ENCODE measurements at places on chromosomes 7 and 10. TPM values are rescaled to one million over a fixed set of nuclear protein-coding genes. Genes with fewer than 3 reads are reported as not detected.
A peak's percentile ranks its signal among the peaks of the same experiment; 100 is the strongest.

DNA sequence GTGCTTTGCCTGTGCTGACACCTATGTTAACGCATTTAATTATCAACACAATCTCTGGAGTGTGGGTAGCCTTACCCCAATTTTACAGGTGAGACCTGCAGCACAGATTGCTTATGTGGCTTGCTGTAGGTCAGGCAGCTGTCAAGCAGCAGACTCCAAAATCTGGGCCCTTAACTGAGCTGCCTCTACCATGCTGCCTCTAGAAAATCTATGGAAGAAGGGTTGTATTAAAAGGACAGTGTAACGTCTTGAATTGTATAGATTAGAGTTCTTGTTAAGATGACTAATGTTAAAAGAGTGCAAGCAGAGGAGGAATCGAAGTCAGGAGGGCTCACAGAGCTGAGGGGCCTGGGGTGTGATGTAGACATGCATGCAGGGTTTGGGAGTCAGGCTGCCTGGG, 1.2 kb upstream of the PON3 start:
- no peaks in the 10 kb centered on the region for H3K4me1 ChIP-seq
- H3K4me3 ChIP-seq = no peak overlapping the region
- H3K27ac ChIP-seq = no peak overlapping the region
- no peaks in the 10 kb centered on the region for H3K36me3 ChIP-seq

DNA sequence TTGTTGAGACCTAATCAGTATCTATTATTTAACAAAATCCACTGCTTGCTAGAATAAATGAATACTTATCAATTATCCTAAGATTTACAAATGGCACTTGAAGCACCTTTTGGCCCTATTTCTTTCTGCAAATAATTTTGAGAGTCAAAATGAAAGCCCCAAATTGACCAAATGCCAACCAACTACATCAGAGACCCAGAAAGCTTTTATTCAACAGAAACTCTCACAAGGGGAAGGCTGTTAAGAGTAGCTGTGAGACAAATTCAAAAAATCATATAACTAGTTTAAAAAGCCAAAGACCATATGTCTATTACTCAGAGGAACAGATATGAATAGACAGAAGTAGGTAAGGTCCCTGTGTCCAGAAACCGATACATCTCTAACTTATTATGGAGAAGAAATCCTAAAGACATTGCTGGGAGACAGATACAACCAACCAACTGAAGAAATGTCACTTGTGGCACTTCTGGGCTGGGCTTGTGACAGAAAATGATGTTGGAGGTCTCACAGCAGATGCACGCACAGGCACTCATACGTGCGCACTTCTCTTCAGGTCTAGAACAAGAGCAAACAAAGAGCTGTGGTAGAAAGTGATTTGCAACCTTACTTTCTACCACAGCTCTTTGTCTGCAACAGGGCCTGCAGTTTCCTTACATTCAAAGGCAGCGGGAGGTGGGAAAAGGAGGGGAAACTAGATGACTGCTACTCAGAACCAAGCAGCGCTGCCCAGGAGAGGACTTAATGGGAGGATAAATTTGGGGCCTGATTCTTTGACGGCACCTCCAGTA, 58.6 kb upstream of the KCNIP2 start:
- H3K4me3 ChIP-seq = no peak overlapping the region
- peak overlapping the region; percentile 54 for H3K27ac ChIP-seq
- H3K36me3 ChIP-seq = no peaks in the 10 kb centered on the region
- no peaks in the 10 kb centered on the region for H3K27me3 ChIP-seq
- H3K4me1 ChIP-seq = peaks cover 34% of the 10 kb centered on the region

DNA sequence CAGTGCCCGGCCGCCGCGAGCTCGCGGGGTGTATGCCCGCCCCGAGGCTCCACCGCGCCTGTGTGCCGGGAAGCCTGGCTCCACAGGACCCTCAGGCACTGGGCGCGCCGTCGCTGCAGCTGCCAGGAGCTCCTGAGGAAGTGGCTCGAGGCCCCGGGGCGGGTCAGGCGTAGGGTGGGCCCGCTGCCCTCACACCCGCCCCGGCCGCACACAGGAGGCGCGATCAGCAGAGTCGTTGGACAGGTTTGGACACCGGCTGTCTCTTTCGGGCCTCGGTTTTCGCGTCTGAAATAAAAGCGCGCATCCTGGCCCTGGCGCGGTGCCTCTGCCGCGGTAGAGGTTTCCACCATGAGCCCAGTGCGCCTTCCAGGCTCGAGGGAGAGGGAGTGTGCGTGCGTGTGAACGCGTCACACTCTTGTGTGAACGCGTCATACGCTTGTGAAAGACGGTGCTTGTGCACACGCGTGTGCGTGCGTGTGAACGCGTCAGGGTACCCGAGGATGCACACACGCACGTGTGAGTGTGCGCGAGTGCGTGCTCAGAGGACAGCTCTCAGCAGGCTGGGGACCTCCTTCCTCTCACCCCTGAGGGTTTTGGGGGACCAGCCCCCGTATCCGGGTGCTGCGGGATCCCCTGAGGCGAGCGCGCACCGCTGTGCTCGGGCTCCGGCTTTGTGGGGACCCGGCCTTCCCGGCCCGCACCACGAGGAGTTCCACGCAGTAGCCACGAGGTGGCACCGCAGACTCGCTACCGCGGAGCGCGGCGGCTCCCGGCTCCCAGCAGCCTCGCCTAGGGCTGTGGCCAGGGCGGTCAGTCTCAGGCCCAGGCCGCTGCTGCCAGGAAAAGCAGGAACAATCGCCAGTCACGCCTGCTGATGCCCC, 83.8 kb downstream of the BMS1 start:
- H3K4me1 ChIP-seq = no peaks in the 10 kb centered on the region
- DNase-seq = peak; percentile 64
- H3K4me3 ChIP-seq = no peak overlapping the region
- no peak overlapping the region for H3K27ac ChIP-seq
- H3K27me3 ChIP-seq = no peaks in the 10 kb centered on the region

DNA sequence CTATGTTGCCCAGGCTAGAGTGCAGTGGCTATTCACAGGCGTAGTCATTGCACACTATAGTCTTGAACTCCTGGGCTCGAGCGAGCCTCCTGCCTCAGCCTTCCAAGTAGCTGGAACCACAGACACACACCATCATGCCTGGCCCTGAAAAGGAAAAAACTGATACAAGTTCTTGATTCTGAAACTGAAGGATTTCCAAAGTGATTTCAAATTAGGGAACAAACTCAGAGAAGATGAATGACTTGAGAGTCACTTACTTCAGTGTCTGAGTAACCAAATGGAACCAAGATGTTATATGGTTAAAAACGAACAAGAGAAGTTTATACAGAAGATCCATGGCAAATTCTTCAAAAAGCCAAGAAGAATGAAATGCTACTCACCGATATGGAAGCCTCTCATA, 14.4 kb downstream of the CWF19L1 start:
- no peak for DNase-seq
- peaks cover 44% of the 10 kb centered on the region for H3K36me3 ChIP-seq
- H3K4me3 ChIP-seq = no peak overlapping the region
- H3K27ac ChIP-seq = no peak overlapping the region

- DNase-seq = no peak
- H3K4me1 ChIP-seq = no peaks in the 10 kb centered on the region
- no peaks in the 10 kb centered on the region for H3K27me3 ChIP-seq
- H3K4me3 ChIP-seq = no peak overlapping the region
- H3K27ac ChIP-seq = no peak overlapping the region
Measured at GRCh38 chr7:17412883-17413282, 114.4 kb downstream of the AHR start.

- H3K36me3 ChIP-seq = no peaks in the 10 kb centered on the region
- DNase-seq = no peak
- H3K4me3 ChIP-seq = no peak overlapping the region
- H3K27ac ChIP-seq = no peak overlapping the region
- no peaks in the 10 kb centered on the region for H3K4me1 ChIP-seq
Measured at GRCh38 chr7:92915348-92915747, 79.0 kb upstream of the CDK6 start.

GRCh38 chr10:65670087-65670486, 1255.7 kb upstream of the LRRTM3 start:
- peaks cover 8% of the 10 kb centered on the region for H3K36me3 ChIP-seq
- H3K27ac ChIP-seq = no peak overlapping the region
- no peaks in the 10 kb centered on the region for H3K27me3 ChIP-seq
- H3K4me1 ChIP-seq = no peaks in the 10 kb centered on the region
- DNase-seq = no peak

DNA sequence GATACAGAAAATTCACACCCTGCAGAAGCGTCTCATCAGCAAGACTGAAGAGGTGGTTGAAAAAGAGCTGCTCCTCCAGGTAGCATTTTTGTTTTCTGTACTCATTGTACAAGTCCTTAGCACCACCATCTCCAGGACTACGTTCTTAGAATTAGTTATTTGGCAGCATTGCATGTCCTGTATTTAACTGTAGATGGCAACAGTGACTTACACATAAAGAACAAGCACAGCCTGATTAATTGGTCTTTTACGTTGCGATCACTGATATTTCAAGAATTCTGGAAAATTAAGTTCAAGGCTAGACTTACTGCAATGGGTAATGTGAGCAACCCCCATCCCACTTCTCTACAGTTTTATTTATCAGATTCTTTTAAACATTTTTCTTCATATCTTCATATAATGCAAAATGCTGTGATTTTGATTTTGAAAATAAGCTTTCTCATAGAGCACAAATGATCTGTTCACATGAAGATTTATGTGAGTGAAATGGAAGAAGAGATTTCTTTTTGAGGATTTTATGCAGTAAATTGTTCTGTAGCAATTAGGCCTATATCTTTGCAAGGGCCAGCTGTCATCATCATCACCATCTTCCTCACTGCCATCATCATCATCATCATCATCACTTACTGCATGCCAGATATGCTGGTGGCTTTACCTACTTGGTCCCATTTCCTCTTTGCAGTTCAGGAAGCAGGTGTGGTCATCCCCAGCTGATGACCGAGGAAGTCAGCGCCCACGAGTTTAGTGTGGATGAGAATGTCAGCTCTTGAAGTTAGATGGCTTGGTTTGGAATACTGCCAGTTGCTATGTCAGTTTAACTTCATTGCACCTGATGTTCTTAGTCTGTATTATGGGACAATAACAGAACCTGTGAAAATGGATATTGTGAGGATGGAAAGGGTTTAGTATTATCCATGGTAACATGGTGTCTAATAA, 53.4 kb downstream of the CFAP58 start:
- DNase-seq = peak; percentile 68
- H3K4me3 ChIP-seq = no peak overlapping the region
- no peak overlapping the region for H3K27ac ChIP-seq
- H3K27me3 ChIP-seq = no peaks in the 10 kb centered on the region
- no peaks in the 10 kb centered on the region for H3K4me1 ChIP-seq

- H3K27me3 ChIP-seq = no peaks in the 10 kb centered on the region
- no peaks in the 10 kb centered on the region for H3K36me3 ChIP-seq
- H3K4me1 ChIP-seq = no peaks in the 10 kb centered on the region
- no peak overlapping the region for H3K4me3 ChIP-seq
- no peak overlapping the region for H3K27ac ChIP-seq
Measured at GRCh38 chr7:112257073-112257472, 50.6 kb downstream of the ZNF277 start.

DNA sequence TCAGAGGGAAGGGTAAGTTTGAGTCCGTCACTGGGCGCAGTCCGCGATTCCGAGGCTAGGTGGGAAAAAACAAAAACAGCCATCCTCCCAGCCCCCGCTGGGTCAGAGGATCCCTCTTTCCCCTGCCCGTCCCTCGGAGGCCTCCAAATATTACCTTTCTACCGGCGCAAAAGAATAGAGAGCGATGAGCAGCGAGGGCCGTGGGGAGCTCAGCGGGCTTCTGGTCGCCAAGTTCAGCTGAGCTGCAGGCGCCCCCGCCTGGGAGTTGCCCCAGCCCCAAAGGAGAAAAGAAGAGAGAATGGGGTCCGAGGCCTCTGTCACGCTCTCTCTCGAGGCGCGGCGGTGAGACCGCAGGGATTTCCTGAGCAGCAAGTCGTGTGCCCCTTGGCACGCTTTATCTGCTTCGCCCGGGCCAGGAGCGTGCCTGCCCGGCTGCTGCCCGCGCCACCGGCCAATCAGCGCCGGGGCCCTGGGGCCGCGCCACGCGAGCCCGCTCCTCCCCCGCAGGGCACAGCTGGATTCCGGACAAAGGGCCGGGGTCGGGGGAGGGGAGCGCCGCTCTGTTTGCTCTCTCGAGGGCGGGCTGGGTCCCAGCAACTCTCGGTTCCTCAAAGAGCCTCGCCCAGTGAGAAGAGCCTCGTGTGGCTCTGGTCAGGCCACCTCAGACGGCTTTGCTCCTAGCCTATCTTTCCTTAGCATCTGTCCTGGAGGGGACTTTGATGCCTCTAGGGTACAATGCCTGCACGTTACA, at the start of gene NEUROG3:
NEUROG3 (minus strand) TSS at position 367 of the 751 bp plus-strand sequence. CDS start 379 bp downstream, outside the sequence.
- H3K4me3 ChIP-seq = no peak within 1 kb of the TSS
- no peaks in the 10 kb centered on the region for H3K4me1 ChIP-seq
- no peaks in the 10 kb centered on the region for H3K27me3 ChIP-seq
- DNase-seq = no peak
- H3K36me3 ChIP-seq = no peaks in the 10 kb centered on the region

GRCh38 chr10:29583674-29584073, 51.1 kb downstream of the SVIL start:
- no peak overlapping the region for H3K4me3 ChIP-seq
- no peak for DNase-seq
- H3K27ac ChIP-seq = no peak overlapping the region
- H3K36me3 ChIP-seq = no peaks in the 10 kb centered on the region

DNA sequence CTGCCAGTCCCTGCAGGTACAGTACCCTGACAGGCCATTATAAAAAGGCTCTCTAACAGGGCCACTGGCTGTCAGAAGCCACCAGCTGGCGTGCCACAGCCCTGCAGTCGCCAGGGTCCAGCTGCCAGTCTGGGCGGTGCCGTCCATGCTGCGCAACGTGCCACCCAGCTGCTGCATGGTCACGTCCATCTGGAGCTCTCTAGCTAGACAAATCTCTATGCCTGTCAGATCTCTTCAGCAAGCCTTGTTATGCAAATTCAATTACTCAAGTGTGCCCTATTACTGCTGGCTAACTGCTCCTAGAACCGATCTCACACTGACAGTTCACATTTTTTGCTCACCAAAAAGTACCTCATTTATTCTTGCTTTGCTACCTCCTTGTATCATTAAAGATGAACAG, 75.9 kb downstream of the HIBADH start:
- H3K27ac ChIP-seq = peak overlapping the region; percentile 84
- peaks cover 31% of the 10 kb centered on the region for H3K4me1 ChIP-seq
- peak; percentile 87 for DNase-seq

DNA sequence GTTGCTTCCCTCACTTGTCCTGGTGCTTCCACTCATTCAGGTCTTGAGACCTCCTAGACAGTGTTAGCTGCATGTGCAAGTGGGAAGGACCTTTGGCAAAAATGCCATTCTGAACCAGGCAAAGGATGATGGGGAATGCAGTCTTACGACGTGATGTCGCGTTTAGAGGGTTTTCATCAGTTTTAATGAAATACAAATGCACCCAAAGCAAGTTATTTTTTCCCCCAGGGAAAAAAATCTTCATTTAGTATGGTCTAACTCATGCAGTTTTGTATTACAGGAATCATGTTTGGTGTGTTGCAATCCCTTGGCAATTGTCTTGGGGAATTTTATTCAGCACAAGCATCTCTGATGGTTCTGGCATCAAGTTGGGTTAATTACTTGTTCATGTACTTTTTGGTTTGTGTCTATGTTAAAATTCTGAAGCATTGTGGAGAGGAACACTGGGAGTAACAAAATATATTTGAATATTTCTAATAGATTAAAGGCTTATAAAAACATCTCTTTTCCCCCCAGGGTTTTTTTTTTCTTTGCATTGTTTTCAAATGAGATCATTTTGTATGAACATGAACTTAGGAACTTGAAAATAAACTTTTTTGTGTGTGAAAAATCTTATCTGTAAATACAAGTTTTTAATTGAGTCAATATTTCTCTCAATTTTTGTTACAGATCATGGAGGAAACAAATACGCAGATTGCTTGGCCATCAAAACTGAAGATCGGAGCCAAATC, 188.9 kb downstream of the BICC1 start:
- no peaks in the 10 kb centered on the region for H3K27me3 ChIP-seq
- no peaks in the 10 kb centered on the region for H3K36me3 ChIP-seq
- no peak overlapping the region for H3K4me3 ChIP-seq

Gene ATG9B
- total RNA-seq = 1.6 TPM

Gene KCNMA1
- total RNA-seq = 31.3 TPM

Gene NUTM2B
- 0.34 TPM for total RNA-seq

Measured in Karpas-422 (cell line).